Stimulated activated CD8-positive, alpha-beta memory T cell treated with anti-CD3 and anti-CD28 coated beads, Interleukin-7, amount 100 ng/mL, for 24 hours (primary cell): ENCODE measurements at places on chromosomes 1 and 21.

- DNase-seq, result no peak
Measured at GRCh38 chr21:46031484-46031883, 49.9 kb downstream of the COL6A1 start.

GRCh38 chr1:6027591-6027990, 18.1 kb upstream of the KCNAB2 start:
- no peak for DNase-seq

DNA sequence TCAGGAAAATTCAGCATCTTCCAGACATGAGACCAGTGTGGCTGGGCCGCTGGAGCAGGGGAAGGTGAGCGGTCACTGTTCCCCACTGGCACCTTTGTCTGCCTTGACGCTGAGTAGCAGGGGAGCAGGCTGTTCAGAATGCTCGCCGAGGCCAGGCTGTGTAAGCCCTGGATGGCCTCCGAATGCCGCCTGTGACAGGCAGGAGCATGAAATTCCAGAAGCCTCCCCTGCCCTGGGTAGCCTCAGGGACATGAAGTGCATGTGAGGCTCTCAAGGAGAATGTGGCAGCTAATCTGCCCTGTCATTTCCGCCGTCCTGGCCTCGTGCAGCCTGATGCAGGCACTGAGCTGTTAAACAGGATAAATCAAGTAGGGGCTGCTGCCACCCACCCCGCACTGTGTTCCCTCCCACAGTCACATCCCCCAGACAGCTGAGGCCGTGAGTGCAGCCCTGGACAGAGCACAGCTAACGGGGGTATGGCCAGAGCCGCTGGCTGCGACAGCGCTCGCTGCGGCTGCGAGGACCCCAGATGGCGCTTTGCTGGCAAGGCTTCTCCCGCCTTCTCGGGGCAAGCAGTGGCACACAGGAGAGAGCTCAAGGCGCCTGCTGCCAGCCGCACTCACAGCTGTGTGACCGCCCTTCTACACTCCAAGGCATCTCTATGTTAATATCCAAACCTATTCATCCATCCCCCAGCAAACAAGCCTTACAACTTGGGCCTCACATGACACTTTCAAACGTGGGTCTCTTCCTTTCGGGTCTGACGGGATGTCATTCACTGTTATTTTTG, 105.0 kb upstream of the COL6A1 start:
- DNase-seq, result no peak

GRCh38 chr1:195697130-195697529, 911.1 kb downstream of the KCNT2 start:
- no peak for DNase-seq

GRCh38 chr1:173714441-173714758, 381 bp upstream of the KLHL20 start:
- DNase-seq, result no peak

- DNase-seq, result no peak
Measured at GRCh38 chr1:5954964-5955363, 37.3 kb downstream of the NPHP4 start.
